ENCODE measurements at places on chromosomes 3 and 15.

DNA sequence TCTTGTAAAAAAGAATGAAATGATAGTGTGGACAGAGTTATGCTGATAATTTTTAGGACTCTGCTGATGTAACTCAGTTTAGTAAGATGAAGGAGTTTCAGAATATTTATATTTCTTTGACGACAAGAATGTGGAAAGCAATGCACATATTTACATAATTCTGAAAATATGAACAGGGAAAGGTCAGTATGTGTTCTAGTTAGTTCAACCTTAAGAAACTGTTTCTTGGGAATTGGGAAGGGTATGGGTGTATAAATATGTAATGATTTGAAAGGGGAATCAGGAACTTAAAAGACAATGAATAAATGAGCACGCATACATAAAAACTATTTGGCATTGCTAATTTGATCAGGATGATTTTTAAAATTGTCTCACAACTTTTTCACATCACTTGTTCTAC, 1226.1 kb downstream of the SI start:
- no peak for DNase-seq

- no peak for DNase-seq
These were observed 615 bp downstream of the HES1 start for GRCh38 chr3:194136519-194137007.

DNA sequence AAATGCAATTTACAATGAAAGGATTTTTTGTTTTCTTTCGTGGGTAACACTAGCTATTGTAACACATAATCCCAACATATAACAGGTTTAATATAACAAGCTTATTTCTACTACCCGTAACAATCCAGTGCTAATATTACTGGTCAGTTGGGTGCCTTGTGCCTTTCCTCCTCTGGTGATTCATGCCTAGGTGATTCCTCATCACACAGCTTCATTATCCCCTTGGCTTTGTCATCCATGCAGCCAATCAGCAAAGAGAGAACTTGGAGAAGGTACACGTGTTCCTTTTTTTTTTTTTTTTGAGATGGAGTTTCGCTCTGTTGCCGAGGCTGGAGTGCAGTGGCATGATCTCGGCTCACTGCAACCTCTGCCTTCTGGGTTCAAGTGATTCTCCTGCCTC, 30.7 kb downstream of the CHST14 start:
- DNase-seq: no peak

GRCh38 chr15:46091860-46092450, 457.1 kb downstream of the SQOR start:
- peak; percentile 13 for DNase-seq

DNA sequence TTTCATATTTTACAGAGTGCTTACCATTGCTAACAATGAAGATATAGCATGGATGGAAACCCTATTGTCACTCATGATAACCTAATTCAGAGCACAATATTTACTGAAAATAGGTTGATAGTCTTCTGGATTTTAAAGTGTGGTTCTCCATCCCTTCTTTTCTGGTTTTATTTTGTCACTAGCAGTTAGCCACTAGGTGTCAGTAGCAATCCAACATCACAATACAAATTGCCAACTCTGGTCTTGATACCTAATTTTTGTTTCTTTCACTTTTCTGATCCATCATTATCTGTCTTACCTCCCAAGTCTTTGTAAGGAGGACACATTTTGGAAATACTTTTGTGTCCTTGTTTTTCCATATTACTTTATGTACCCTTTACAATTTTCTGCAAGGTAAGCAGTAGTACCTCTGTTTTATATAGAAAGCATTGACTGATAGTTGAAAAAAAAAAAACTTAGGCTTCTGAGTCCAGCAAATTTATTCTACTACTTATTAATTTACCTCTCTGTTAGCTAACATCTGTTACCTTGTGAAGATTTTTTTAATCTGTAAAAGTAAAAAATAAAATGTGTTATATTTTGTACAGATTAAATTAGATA, 28.3 kb upstream of the CRYBG3 start:
- peak; percentile 41 for DNase-seq

DNA sequence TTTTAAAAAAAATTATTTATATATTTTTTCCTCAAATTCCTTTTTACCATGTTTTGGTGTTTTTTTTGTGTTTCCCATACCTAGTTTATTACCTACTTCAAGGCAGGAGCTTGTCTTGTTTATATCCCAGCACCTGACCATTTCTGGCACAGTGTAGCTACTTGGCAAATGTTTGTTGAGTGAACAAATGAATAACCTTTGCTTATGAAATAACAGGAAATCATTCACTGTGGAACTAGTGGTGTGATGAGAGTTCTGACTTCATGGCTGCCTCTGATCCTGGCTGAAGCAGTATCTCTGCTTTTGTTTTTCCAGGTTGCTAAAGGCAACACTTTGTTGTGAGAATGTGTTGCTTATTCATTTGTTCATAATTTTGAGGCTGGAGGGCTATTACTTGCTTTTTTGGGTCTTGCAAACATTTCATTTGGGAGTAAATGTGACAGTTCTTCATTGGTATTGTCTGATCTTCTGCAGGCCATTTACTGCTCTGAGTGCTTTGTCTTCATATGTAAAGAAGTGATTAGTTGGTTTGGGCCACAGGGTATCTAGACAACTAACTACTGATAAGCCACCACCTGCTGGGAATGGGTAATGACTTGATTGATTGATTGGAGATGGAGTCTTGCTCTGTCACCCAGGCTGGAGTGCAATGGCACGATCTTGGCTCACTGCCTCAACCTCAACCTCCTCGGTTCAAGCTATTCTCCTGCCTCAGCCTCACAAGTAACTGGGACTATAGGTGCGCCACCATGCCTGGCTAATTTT, 5.7 kb downstream of the RAD54L2 start:
- no peak for DNase-seq

DNA sequence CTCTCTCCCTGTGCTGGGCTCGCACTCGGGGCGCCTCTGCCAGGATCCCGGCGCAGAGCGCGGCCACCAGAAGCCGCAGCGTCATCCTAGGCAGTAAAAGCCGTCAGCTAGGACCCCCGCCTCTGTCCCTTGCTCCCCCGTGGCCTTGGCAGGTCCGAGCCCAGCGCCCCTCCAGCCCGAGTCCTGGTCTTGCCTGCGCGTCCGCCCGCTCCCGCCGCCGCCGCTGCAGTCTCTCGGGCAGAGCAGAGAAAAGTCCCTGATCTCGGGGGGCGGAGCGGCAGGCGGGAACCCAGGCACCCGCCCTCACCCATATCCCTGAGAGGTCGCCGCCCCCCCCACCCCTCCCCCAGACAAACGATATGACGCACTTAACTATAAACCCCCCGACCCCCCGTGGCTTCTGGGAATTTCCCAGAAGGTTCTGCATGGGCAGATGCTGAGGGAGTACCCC, at the start of gene COL7A1:
Gene COL7A1 (minus strand): TSS at position 255 of the 451 bp plus-strand sequence. CDS start 170 bp downstream, at position 85.
- no peak for DNase-seq

DNA sequence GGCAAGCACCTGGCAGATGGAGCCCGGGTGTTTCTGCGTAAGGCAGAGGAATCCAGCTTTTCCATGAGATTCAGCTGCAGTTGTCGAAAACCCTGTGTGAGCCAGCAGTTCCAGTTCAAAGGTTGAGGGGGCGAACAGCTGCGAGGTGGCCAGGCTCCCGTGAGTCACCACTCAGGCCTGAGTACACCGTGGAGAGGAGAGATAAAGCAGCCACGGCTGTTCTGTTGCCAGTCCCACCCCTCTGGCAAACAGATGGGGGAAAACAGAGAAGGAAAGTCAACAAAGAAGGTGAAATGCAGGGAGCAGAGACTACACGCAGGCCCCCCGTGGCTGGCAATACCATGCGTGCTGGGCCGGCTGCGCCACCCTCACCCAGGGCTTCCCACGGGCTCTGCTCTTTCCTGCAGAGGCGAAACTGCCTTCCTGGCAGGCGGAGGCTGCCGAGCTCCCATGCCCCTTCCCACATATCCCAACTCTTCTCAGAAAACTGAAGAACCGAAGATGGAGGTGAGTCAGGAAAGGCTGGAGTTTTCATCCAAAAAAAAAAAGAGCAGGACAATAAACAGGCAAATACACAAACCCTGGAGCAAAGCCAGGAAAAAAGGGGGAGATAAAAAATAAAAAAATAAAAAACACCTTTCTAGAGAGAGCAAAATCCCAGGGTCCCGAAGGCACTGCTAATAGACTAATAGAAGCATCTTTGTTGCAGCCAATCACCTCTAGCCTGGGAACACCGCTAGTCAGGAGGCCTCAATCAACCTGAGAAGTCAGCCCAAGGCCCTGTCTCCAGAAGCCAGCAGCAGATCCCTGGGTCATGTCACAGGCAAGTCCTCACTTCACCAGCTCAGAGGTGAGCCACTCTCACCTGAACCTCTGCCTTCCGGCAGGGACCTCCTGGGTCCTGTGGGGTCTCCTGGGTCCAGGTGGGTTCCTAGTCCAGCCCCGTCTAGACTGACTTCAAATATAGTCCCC, 37.7 kb downstream of the FAM174B start:
- no peak for DNase-seq

DNA sequence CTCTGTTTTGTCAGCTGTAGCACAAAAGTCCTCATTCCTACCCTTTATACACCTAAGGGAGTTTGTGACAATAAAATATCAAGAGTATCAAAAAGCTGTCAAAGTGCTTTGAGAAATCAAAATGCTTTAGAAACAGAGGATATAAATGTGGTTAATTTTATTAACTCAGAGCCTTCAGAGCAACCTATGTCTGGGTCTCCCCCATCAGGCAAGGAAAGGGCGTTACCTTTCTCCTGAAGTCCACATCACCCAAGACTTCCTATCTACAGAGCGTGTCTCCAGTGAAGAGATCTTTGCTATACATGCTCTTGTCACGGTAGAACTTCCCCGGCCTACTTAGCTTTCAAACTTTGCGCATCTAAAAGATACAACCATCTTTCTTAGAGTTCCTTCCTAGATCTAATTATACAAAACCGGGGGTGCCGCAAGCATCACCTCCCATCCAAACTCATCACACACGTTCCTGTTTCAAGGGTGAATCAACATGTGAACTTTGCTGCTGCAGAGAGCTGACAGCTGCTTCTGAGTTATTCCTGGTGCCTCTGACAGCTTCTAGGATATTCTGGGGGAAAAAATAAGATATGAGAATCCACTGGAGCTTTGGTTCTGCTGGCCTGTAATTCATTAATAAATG, 93.0 kb downstream of the RARB start:
- no peak for DNase-seq

- DNase-seq: no peak
These were observed 90.8 kb downstream of the GABRG3 start for GRCh38 chr15:27061739-27062138.

- no peak for DNase-seq
These were observed 1270.0 kb downstream of the ROBO1 start for GRCh38 chr3:78497767-78498166.

DNA sequence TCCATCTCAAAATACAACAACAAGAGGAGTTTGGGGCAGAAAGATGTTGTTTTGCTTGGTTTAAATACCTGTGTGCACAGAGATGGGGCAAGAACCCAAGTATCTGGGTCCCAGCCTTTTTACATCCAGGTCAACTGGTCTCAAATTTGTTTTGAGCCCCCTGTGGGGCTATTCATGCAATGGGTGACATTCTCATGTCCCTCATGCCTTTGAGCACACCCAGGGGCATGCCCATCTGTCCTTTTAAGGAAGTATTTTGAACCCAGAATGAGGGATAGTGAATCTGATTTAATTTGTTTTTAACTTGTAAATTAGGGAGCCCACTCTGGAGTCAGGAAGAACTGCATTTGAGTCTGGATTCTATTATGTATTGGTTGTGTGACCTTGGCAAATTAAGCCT, 14.8 kb downstream of the ABCF3 start:
- no peak for DNase-seq

GRCh38 chr15:75721923-75722870, 9.5 kb upstream of the CSPG4 start:
- DNase-seq: no peak

DNA sequence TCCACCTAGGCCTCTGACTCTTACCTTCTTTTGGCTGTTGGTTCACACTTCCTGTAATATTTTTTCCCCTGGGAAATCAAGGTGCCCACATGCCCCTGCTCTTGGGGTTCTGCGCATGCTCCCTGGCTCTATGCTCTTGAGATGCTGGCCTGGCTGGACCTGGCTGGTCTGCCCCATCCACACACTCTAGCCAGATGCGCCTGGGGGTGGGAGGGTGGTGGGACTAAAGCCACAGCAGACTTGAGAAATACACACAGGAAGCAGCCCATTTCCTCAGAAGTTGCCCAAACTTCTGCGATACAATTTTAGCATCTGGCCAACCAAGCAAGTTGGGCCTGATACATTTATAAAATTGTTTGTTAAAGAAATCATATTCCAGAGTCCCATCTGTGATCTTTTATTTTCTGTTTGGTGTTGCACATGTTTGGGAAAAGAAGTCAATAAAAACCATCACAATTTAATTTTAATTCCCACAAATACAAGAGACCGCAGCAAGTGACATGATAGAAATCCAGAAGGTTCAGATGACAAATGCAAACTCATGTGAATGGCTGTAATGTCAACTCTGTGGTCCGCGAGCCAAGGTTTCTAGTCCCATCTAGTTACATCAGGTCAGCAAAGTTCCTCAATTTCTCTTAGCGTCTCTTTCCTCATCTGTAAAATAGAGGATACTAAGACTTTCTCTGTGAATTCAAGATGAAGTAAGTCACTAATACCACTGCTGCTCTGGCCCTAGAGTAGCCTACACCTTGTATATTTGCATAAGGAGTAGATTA, 55.9 kb upstream of the MEF2A start:
- DNase-seq: no peak

DNA sequence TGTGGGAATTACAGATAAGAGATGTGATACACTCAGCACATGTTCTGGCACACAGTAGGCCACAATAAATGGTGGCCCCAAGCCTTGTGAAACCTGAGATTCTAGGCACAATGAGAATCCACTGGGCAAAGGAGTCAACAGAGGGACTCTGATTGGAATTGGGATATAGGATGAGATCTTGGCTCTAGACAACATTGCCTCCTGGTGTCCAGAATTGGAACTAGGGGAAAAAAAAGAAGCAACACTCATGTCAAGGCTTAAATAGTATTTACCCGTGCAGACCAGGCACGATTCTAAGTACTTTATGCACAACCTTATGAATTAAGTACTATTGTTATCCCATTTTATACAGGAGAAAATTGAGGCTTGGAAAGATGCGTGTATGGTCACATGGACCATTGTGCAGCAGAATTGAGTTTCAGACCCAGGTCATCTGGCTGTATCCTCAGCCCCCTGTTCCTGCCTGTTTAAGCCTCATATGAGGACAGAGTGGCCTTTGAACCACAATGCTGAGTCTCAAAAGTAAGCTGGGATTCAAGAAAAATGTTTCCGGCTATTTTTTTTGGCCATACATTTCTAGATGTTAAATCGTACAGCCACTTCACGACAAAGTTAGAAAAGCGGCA, 124.8 kb downstream of the SV2B start:
- peak; percentile 3 for DNase-seq

- DNase-seq: no peak
These were observed 46.4 kb upstream of the TRPM1 start for GRCh38 chr15:31147944-31148296.

DNA sequence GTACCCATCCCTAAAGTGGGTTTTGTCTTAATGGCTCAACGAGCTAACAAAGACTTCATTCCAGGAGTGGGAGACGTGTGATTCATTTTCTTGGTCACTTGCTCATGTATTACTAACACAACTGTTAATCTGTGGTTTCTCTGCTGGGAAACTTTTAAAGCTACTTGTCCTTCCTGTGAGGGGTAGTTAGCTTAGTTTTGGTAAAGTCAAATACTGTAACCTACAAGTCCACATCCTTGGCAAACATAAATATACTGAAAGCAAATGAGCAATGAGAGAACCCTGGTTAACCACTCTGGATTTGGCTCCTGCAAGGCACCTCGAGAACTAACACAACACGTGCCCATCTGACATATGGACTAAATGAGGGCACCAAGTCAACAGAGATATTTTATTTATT, 19.9 kb downstream of the NOX5 start:
- peak; percentile 85 for DNase-seq

Measured in stromal cell of bone marrow (primary cell).